ENCODE measurements at places on chromosomes 12 and 14. TPM values are rescaled to one million over a fixed set of nuclear protein-coding genes. Genes with fewer than 3 reads are reported as not detected.

- no peak for DNase-seq
Observed at GRCh38 chr14:21090194-21090939, 8.1 kb downstream of the ZNF219 start.

- no peak for DNase-seq
Observed at GRCh38 chr12:63934936-63935335, 90.4 kb downstream of the SRGAP1 start.

DNA sequence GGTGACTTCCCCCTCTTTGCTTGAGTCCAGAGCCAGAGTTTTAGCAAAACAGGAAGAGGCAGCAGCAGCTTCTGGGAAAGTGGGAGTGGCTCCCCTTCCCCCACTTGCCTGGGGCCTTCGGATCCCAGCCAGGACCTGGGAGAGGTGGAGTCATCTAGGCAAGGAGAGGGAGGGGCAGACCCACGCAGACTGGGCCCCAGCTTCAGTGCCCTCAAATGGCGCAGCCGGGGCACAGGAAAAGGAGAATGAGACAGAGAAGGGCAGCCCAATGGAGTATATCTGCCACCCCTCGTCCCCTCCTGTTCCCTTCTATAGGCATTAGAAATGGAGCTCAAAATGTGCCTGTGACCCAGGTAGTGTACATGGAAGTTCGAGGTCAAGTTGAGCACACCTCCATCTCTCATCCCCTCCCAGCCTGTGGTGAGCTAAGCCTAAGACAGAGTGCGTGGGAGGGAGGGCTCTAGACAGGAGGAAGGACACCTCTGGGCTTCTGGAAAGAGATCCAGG, 9.3 kb upstream of the HDAC7 start:
- DNase-seq, result peak; percentile 87

SPIC gene
- total RNA-seq, result not detected

KRT85 gene
- not detected for total RNA-seq

- DNase-seq, result no peak
Observed at GRCh38 chr12:132259364-132259871, 70.0 kb downstream of the GALNT9 start.

DNA sequence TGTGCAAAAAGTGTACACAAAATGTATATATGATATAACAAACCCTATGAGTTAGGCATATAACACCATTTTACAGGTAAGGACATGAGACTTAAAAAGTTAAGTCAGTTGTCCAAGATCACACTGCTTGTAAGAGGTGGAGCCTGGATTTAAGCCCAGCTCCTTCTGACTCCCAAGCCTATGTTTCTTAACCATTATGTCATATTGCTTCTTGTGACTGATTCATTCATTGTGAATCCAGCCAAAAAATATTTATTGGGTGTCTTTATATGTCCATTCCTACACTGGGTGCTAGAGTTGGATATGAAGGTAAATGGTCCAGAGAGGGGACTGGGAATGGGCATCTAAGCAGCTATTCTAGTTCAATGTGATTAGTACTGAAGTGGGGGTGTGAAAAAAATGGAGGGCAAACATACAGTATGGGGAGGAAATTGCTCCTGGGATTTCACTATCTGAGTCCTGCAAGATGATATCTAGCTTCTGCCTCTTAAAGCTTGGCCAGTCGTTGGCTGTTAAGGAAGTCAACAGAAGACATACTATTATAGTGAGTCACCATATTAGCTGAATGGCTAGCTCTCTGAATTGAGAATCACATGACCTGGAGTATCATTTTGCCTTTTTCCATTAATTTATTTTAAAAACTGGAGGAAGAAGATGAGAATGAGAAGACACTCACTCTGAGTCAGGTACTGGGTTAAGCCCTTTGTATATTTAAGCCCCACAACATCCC, 28.8 kb downstream of the PAX9 start:
- no peak for DNase-seq

DNA sequence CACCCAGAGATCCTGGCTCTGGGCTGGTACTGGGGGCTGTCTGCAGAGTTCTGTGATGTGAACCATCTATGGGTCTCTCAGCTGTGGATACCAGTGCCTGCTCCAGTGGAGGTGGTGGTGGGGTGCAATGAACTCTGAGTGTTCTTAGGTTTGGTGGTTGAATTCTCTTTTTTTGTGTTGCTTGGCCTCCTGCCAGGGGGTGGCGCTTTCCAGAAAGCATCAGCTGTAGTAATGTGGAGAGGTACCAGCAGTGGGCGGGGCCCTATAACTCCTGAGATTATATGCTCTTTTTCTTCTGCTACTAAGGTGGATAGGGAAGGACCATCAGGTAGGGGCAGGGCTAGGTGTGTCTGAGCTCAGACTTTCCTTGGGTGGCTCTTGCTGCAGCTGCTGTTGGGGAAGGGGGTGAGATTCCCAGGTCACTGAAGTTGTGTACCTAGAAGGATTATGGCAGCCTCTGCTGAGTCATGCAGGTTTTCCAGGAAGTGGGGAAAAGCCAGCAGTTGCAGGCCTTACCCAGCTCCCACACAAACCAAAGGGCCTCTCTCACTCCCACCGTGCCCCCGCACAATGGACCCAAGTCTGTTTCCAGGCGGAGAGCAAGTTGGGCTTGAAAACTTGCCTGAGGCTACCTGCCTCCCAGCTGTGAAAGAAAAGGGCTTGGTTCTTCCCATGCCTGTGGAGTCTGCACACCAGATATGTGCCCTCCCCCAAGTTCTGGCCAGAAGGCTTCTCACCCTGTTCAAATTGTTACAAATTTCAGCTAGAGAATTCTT, 18.6 kb downstream of the CCER1 start:
- no peak for DNase-seq

CLEC14A gene
- total RNA-seq, result 20.8 TPM

RTN1 gene
- total RNA-seq, result 5.1 TPM

DNA sequence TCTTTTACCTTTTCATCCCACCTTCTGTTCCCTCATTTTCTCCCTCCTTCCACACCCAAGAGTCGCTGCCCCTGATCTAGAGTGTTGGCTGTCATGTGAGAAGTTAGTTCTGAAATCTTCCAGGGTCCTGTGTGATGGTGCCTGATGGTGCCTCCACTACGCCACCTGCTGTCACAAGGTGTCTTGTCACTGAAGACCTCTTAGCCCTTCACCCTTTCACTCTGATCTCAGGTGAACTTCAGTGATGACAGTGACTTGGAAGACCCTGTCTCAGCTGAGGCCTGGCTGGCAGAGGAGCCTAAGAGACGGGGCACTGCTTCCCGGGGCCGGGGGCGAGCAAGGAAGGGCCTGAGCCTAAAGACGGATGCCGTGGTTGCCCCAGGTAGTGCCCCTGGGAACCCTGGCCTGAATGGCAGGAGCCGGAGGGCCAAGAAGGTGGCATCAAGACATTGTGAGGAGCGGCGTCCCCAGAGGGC, 7.6 kb upstream of the PFDN5 start:
- DNase-seq, result peak; percentile 92

DNA sequence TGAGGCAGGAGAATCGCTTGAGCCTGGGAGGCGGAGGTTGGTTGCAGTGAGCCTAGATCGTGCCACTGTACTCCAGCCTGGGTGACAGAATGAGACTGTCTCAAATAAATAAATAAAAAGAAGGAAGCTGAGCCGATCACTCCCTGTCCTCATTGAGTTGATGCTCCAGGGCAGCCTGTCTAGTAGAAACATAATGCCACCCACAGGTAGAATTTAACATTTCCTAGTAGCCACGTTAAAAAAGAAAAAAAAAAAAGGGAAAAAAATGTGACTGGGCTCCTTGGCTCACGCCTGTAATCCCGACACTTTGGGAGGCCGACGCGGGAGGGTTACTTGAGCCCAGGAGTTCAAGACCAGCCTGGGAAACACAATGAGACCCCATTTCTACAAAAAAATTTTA, 135.7 kb downstream of the SCARB1 start:
- DNase-seq, result no peak

- DNase-seq, result no peak
Observed at GRCh38 chr14:63032076-63032475, 13.2 kb downstream of the KCNH5 start.

DNA sequence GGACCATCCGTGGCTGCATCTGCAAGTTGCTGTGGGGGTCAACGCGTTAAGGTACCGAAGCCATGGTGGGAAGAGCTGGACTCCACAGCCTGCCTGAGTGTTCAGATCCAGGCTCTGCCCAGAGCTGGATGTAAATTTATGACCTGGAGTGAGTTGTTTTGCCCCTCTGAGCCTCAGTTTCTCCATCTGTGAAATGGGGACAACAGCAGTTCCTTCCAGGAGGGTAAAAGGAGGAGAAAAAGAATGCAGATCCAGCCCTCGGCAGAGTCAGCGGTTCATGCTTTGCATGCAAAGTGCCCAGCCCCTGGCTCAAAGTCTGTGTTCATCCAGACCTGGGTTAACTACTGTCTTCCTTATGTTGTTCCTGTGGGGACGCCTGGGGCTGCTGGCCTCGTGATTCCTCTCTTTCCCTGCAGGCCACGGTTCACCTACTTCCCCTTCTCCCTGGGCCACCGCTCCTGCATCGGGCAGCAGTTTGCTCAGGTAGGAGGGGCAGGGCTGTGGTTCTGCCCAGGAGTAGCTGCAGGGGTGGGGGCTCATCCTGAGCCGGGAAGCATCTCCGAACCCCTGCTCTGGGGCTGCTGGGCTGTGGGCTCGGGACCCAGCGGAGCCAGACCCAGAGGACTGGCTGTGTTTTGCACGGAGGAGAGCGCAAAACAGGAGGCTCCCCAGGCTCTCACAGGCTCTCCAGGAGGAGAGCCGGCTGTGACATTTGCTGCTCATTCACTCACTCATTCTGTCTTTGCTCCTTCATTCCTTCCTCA, 41.9 kb downstream of the CYP46A1 start:
- peak; percentile 74 for DNase-seq

DNA sequence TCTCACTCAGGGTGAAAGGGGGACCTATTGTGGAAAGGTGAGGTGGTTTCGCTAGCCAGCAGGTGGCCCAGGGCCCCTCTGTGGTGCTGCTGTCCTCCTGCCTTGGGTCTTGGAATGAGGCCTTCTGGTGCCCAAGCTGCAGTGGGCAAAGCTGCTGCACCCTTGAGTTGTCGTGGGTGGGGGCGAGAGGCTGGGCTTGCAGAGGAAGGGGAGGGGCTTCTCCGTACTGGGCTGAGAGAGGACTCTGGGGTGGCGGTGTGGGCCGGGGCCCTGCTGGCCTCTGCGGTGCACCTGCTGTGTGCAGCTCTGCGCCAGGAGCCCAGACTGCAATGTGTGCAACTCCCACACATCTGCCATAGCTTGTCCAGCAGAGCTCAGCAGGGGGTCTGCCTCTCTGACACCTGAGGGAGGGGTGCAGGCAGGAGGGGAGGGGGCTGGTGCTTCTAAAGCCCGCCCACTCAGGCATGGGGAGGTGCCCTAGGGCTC, 145.8 kb downstream of the KIF26A start:
- DNase-seq, result no peak

DNA sequence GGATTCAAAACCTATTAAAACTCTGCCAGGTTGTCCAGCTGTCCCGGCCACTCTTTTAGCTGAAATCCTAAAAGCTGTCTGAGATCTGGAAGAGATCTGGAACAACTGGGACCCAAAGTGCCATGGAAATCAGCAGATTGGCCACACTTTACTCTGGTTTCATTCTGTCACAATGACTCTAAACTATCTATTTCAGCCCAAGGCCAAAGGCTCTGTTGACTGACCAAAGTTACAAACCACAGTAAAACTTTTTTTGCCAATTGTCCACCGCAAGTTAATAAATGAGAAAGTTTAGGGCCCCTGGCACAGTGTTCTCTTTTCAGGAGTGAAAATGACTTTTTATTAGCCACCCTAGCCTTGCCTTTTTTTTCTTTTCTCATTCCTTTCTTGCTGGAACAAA, 113.4 kb upstream of the CPM start:
- DNase-seq, result no peak

- DNase-seq, result peak; percentile 72
Observed at GRCh38 chr12:118052324-118053070, 8.5 kb downstream of the WSB2 start.

GRCh38 chr12:24931666-24932405, 17.1 kb downstream of the BCAT1 start:
- DNase-seq, result no peak

NANOG gene
- total RNA-seq, result not detected

AMN gene
- 21.5 TPM for total RNA-seq

DNA sequence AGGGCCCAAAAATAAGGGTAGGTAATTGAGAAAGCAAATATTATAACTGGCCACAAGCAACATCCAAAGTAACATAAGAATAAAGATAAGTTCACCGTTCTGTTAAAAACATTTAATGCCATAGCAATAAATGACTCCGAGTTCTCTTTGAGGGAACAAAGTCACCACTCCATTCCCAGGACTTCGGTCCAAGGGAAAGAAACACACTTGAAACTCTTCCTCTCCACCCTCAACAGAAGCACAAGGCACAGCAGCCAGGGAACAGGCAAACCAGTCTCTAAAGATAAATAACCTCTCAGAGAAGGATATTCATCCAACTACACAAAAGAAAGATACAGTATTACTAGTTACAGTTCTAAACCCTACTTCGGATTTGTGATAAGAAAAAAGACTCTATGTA, 2.5 kb downstream of the SETD3 start:
- DNase-seq, result no peak

- no peak for DNase-seq
Observed at GRCh38 chr14:53226553-53226952, 73.4 kb upstream of the DDHD1 start.

DNA sequence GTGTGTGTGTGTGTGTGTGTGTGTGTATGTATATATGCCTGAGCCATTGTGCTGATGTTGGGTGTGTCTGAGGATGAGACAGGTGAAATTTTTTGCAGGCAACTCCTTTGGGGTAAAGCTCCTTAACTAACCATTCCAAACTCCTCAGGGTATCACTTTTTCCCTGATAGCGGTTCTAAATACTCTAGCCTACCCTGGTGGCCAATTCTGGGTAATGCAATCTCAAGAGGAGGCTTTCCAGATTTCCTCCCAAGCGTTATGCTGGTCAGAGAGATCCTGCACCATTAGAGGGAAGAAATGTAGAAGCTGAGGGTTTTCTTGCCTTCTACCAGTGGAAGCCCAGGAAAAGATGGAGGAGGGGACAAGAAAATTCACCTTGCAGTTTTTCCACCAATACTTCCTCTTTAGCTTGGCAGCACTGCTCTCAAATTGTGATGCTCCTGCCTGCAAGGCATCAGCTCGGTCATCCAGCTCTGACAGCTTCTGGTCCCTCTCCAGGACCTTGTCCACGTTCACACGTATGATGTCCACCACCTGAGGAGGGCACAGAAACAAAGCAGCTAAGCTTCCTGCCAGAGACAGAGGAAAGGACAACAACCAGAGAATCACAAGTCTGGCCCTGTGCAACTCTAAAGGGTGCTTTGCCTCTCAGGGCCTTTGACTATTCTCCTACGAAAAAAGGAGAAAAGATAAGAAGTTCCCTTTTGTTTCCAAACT, 4.9 kb downstream of the VAMP1 start:
- DNase-seq, result peak; percentile 81

ANG gene
- 34.5 TPM for total RNA-seq

All from lower leg skin (tissue), 4 donors.